ENCODE measurements at places on chromosomes 3 and 15.

GRCh38 chr3:59267021-59267420 lies 217.2 kb upstream of the CFAP20DC start:
- DNase-seq = no peak

DNA sequence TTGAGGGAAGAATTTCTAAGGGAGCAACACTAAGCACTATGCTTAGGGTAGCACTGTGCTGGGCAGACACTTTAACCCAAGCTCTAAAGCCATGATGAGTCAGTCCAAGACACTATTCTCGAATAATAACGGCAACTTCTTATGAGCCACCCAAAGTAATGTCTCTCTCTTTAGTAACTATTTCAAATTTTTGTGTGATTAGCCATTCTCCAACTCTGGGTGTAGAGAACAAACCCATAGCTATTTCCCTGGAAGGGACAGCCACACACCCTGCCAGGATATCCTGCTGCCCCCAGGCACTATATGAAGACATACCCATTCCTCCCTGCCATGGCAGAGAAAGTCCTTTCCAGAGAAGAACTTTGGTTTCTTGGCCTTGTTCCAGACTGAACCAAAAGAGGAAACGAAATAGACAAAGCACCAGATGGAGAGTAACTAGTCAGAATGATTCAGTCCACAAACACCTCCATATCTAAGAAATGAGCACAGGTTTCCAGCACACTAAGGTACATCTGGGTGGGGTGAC lies 384.9 kb upstream of the THBS1 start:
- no peak for DNase-seq

DNA sequence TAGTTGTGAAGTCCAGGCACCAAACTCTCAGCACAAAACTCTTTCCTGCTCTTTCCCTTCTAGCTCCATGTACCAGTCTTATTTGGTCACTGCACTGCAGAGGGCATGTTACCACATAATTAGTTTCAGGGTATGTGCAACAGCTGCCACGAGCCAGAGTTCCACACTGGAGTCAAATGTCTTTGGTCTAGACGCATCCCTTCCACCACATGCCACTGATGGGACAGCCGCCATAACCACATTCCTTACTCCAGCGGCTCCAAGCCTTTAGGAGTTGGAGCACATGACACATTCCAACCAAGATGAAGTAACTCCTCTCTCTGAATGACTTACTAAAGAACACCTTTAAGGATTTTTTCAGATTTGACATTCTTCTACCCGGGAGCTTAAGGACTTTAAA lies 153.4 kb downstream of the ERC2 start:
- no peak for DNase-seq

DNA sequence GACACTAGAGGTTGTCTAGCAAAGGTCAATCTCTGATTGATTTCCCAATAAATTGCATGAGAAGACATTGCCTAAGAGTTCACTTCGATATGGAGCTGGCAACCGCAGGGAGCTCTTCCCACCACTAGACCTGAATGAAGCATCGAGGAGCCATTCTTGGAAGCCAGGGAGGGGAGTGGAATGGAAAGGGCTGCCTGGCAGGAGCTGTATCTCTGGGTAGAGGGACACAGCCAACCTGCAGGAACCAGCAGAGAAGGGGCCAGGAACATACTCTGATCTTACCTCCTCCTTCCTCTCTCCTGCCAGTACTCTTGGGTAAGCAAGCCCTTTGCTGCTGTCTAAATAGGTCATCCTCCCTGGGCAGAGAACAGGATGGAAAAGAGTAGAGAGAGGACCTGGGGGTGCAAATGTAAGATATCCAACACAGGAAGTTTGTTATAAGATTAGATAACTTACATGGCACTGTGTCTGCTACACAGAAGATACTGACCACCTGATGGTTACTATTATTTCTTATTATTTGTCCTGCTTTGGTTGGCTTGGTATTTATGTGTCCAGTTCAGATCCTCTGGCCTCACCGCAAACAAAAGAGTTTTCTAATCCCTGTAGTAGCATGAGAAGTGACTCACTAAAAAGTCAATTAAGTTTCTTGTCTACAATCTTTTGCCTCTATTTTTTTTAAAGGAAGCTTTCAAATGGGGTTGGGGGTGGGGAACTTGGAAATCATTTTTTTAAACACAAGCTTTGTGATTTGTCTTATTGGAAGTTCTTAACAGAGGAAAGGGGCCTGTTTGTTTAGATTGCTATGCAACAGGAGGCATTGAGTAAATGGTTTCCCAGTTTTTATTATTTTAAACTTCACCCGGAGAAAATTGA lies 156.7 kb upstream of the TSC22D2 start:
- no peak for DNase-seq

DNA sequence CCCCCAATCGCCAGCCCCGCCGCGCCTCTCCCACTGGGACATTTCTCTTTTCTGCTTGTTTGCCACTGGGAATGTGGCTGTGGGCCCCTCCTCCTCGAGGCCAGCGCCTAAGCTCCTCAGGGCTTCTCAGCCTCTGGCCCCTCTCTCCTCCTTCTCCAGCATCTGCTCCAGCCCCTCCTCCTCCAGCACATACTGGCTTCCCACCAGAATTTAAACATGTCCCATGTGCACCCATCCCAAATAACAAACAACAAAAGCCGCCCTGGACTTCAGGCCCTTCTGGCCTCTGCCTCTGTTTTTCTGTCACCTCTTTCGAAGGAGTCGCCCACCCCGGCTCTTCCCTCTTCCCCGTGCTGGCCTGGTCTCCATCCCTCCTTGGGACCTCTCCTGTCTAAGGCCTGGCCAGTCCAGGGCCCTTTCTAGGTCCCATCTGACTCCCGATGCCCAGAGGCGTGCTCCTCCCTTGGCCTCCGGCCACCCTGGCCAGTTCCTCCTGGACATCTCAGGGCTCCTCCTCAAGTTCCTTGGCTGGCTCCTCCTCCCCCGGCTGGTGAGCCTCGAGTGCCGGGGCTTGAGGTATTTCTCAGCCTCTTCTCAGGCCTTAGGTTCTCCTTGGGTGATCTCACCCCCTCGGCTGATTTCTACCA lies 94.6 kb upstream of the SLC6A6 start:
- no peak for DNase-seq

- DNase-seq = no peak
These were observed 108.8 kb downstream of the SEMA5B start for GRCh38 chr3:122918576-122919290.
